Stimulated activated CD4-positive, alpha-beta T cell treated with anti-CD3 and anti-CD28 coated beads, Interleukin-4, amount 100 ng/mL, for 1 hour (primary cell): ENCODE measurements at places on chromosomes 2 and 18.

- DNase-seq, result no peak
Observed at GRCh38 chr2:98310010-98310409, 36.2 kb upstream of the CNGA3 start.

GRCh38 chr2:233418761-233419546, 64.7 kb downstream of the DGKD start:
- DNase-seq, result peak; percentile 47

DNA sequence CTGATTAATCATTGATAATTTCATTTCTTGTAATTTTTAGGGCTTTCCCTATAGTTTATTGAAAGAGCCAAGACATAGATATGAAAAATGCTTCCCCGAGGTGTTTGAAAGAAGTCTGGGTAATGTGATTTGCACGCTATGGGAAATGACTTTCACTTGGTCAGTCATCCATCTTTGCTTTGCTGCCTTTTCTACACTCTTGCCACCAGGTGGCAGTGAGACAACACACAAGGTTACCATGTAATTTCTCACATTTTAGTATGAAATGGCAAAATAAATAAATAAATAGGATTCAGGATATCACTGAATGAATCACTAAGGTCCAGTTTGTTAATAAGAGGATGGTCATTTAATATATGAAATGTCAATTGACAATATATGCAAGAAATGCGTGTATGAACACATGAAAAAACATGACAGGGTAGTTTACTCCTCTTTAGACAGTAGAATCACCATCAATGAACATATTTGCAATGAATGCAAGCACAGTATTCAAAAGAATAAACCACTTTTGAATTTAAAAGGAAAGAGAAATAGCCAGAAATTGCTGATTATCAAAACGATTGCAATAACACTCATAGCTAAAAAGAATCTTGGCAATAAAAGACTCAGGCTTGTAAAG, 52.2 kb upstream of the KCNH7 start:
- no peak for DNase-seq

- DNase-seq, result no peak
Observed at GRCh38 chr18:9950289-9951016, 36.6 kb downstream of the VAPA start.

DNA sequence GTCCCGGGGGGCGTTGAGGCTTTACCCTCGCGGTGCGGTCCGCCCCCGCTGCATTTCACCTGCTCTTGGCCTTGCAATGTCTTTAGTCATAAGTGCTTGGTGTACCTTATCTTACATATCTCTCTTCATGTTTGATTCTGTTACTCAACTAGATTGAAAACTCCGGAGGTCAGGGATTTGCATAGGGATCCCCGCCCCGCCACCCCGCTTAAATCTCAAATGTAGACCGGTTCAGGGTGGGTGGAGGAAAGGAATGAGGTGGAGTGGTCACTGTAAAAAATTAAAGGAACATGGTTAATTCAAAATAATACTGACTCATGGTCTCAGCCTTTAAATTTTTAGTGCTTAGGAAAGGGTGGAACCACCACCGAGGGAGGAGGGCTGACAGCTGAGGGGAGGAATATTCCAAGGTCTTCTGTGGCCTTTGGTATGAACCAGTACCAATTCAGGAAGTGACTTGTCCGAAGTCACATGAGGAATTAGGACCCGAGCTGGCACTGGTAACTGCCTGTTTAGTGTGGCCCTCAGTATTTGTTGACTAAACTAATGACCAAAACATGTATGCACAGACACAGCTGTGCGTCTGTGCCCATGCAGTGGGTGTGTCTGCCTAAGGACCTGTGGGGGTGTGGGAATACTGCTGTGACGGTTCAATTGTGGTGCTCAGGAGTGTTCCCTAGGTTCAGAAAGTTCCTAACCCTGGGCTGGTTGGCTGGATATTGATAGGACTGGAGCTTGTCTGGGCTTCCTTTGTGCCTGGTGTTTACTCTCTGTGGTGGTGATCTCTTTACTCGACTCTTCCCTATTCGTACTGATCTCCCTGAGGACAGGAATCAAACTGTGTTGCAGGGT, 1.0 kb downstream of the PLEKHB2 start:
- DNase-seq, result peak; percentile 51

DNA sequence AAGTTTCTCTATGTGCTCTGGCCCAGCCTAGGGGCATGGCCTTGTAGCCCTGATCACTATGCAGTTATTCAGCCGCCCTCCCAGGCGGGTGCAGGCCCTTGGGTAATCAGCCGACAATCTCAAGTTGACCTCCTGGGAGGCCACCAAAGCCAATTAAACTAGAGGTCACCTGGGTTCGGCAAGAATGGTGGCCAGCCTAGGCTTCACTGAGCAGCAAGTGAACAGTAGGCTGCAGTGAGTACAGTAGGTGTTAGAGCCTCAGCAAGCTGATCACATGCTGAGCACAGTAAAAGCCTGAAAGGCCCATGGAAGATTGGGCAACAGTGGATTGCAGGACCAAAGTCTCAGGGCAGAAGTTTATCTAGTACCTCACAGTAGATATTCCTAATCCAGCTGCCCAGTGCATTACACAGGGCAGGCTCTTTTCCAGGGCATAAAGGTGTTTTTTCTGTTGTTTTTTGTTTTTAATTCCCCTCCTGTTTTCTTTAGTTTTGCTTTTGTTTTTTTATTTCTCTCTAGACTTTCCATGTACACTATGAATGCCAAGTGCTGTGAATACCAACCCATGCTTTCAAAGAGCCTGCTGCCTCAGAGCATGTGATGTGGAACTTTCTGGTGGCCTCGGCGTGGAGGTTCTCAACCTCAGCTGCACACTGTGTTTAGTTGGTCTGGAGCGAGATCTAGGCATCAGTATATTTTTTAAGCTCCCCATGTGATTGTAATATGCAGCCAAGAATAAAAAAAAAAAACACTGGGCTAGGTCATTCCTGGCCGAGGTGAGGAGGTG, 55.9 kb upstream of the ATL2 start:
- no peak for DNase-seq

DNA sequence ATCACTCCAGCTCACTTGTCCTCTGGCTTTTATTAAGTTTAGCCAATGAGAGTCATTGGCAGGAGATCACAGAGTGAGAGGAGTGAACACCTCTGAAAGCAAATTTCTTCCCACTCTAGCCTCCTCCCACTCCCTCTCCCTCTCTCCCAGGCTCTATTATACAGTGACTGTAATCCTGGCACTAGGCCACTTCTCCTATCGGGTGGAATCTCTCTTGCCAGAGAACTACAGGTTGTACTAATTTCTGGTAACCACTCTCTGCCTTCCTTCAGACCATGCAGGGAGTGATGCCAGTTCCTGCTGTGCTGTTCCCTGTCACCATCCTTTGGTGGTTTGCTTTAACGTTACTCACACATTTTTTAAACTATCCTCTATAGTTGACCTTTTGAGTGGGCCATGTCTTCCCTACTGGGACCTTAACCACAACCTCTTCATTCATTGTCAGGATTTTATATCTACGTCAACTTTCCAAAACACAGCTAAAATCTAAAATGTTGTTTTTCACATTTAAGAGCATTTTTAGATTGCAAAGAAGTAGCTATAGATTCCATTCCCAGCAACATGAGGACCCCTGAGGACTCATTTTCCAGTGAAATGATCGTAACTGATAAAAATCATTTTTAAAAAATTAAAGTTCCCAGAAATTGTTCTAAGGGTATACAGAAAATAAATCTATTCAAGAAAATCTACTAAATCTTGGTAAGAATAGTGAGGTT, 217.1 kb downstream of the MREG start:
- no peak for DNase-seq
